ENCODE measurements at places on chromosomes 11 and 22.

GRCh38 chr22:49137206-49137840 lies 690.4 kb downstream of the BRD1 start:
- DNase-seq, result no peak

- no peak for DNase-seq
Observed at GRCh38 chr22:44916281-44917231, 93.2 kb downstream of the PHF21B start.

DNA sequence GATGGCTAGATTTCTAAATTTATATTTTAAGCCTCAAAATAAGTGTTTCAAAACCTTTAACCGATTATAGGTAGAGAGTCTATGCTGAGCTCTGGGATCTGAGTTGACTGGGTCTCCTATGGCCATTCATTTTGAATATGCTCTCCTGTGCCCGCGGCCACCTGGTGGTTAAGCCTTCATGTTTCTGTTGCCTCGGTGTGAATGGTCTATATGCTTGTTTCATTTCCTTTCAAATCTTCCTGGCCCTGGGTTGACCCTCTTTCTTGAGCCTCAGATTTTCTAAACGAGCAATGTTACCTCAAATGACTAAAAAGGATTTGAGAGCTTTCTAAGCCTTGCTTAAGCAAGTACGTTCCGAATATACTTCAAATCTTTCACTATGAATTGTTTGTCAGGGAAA lies 789.4 kb upstream of the KIRREL3 start:
- no peak for DNase-seq

DNA sequence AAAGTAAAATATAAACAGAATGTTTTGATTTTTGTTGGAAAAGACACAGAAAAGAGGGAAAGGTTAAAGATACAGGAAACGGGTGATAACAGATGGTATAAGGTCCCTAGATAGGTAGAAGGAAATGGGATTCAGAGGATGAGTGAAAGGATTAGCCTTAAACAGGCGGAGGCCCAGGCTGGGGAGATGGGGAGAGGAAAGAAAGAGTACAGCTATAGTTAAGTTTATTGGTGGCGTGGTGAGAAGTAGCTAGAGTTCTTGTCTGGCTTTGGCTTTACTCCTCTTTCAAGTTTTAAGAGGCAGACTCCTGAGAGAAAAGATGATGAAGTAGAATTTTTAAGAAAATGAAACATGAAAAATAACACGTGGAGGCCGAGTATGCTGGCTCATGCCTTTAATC lies 13.7 kb downstream of the ZBTB44 start:
- DNase-seq, result no peak

DNA sequence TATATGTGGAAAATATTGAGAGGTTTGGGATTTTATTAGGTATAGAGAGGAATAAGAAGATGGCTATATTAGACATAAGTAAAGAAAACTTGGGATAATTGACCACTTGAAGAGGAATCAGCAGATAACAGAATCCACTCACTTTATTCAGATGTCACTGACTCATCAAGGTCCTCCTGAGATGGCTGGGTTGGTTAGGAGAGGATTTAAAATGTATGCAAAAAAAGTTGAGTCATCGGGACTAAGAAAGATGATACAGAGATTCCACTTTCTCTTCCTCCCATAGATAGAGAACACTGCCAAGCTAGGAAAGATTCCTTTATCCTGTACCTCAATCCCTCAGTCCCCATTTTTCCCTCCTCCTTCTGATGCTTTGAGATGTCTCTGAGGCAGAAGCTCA lies at the start of gene OR6A2:
Gene OR6A2, minus strand, starts transcription at position 288 of the 400 bp plus-strand sequence. CDS start 3,981 bp downstream, outside the sequence.
- no peak for DNase-seq

DNA sequence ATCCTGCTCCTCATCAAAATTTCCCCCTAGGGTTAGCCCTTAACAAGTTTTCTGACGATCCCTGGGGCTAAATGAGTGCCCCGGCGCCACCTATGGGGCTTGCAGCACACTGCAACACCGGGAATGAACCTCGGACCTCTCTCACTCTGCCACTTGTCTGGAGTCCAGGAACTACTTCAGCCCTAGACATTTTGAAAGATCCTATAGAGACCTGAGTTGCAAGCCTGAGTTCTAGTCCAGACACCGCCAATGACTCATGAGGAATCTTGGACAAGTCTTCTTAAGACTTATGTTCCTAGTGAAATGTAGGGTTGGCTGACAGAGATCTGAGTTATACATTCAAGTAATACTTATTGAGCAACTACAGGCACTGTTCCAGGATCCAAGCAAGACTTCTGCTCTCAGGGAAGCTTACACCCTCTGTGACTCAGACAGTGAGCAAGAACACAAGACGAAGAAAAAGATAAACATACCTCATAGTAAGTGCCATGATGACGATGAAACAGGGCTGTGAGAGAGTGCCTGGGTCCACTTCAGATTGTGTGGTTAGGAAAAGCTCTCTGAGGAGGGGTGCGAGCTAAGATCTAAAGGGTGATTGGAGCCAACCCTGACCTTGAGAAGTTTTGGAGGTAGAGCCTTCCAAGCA lies 10.2 kb upstream of the STK33 start:
- peak; percentile 29 for DNase-seq

DNA sequence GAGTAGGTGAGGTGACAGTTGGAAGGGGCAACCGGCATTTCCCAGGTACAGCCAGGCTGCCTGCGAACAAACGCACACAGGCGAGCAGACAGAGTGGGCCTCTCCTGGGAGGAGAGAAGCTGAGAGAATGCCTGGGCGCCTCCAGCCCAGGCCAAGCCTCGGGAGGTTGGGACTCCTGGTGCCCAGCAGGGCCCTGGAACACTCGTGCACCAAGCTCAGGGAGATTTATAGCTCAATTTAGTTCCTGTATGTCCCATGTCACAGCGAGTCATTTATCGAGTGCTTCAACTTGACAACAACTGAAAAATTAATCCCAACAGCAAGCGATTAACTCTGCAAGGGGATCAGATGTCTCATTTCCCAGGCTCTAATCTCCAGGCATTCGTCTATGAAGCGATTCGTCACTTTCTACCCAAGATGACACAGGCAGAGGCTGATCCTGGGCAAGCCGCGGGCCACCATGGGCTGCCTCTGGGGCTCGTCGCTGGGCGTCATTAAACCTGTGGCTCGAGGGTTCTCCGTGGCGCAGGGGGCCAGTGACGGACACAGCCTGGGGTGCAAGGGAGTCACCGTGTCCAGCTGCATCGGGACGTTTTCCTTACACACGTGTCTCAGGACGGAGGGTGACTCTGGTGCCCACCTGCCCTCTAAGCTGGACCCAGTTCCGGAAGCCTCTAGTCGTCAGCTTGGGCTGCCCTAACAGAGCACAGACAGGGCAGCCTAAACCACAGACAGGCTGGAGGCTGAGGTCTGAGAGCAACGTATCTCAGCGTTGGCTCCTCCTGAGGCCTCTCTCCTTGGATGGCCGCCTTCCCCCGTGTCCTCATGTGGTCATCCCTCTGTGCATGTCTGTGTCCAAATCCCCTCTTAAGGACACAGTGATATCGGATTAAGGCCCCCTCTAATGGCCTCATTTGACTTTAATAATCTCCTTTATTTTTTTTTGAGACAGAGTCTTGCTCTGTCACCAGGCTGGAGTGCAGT lies 154.1 kb downstream of the CTTN start:
- no peak for DNase-seq

DNA sequence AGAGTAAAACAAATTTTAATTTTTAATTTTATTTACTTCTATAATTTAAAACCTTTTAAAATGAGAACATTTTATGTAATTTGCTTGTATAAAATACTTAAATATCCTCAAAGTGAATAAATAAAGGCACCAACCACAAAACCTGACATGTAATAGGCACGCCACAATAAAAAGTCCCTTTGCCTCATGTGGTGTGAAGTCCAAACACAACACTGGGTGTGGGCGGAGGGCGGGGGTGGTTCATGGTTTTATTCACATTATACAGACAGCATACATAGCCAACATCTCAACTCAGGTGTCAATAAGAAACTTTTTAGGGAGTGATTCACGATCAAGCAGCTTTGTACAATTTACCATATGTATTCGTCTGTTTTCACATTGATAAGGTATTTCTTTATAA lies 107.9 kb downstream of the ANO3 start:
- no peak for DNase-seq

DNA sequence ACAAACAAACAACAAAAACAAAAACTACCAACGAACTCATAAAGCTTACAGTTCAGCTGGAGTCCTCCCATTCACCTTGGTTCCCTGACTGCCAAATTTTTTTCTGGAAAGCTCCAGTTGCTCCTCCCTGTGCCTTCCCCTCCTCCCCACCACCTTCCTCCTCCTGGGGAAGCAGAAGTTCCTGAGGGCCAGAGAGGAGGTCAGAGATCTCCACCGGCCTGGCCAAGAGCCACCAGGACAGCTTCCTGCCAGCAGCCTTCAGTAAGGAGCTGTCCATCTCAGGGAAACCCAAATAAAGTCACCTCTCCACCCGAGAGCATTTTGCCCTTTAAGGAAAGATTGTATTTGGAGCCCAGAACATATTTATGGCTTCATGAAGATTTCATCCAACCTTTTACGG lies 20.0 kb downstream of the APLNR start:
- no peak for DNase-seq

DNA sequence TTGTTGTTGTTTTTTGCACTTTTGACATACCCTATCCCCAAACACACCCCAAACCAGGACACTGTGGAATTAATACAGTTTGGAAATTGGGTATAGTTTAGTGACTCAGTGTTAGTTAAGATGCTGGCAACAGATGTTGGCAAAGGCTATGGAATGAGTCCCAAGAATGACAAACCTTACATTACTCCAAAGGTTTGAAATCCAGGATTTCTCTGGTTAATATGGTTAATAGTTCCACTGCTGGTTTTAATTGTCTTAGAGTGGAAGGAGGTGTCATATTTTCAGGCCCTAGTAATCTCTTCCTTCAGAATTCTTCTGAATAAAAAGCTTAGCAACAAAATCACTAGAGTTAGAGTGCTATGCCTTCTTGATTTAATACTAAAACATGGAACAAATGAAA lies 775 bp downstream of the LPXN start:
- no peak for DNase-seq

Data from CD4-positive, alpha-beta T cell (primary cell).